ENCODE measurements at places on chromosomes 7 and 10.
A peak's percentile ranks its signal among the peaks of the same experiment; 100 is the strongest.

DNA sequence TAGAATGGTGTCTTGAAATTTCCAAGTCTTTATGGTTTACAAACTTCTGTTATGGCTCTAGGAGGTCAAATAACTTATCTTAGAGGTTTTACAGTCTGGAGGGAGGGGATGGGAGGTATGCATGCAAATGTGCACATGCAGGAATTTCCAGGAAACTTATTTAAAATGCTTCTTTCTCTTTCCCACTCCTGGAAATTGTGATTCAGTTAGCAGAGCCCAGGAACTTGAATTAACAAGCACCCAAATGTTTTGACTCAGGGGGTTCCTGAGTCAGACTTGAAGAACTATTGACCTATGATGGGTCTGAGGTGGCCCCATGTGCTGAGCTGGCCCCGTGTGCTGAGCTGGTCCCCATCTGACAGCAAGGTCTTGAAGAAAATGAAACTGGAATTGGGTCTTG lies 669.4 kb downstream of the INHBA start:
- no peak for DNase-seq

GRCh38 chr10:128064108-128064969 lies 61.9 kb downstream of the MKI67 start:
- DNase-seq: no peak

DNA sequence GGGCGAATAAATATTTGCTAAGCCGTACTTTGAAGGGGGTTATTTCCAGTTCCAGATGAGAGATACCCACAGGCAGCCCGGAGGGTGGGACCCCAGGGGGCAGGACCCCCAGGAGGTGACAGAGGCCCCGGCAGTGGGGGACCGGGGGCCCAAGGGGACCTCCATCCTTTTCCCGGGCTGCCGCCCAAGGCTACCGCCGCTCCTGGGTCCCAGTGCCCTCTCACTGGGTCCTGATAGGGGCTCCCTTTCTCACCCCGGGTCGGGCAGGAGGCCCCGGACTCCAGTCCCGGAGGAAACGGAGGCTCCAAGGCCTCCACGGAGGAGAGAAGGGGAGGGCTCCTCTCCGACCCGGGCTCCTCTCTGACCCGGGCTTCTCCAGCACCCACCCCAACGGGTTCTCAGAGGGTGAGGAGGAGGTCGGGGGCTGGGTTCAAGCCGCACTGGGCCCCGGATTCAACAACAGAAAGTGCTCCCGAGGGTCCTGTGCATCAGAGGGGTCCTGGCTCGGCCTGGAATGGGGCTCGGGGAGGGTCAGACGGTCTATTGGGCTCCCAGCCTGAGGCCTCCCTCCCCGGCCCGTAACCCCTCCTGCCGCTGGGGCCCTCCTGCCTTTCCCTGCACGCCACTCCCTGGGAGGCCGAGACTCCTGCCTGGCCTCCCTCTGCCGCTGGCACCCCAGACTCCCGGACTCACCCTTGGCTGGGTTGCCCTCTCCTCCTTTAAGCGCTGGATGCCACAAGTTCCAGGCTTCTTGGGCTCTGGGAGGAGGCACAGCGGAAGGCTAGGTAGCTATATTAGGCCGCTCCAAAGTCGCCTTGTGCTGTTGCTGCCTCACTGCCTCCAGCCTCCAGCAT lies 62.5 kb downstream of the ZNF37A start:
- DNase-seq: no peak

GRCh38 chr10:69407621-69408301 lies 9.0 kb downstream of the TACR2 start:
- peak; percentile 60 for DNase-seq

DNA sequence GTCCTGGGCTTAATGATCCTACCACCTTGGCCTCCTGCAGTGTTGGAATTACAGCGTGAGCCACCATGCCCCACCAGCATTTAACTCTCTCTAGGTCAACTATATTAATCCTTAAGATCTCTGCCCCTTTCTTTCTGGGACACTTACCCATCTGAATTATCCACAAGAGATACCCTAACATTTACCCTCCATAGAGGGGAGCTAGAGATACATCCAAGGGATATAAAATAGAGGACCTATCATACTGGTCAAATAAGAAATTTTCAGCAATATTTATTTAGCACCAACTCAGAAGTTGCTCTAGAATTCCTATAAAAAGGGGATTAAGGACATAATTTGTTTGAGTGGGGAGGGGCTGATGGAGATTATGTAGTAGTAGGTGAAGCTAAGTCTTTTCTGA lies 96.5 kb downstream of the OTUD1 start:
- no peak for DNase-seq

- no peak for DNase-seq
These were observed 384.1 kb upstream of the STEAP1 start for GRCh38 chr7:89770161-89770560.

GRCh38 chr7:50352282-50352681 lies 47.8 kb downstream of the IKZF1 start:
- no peak for DNase-seq

- DNase-seq: peak; percentile 59
These were observed 50.0 kb upstream of the FAM20C start for GRCh38 chr7:142248-142941.

DNA sequence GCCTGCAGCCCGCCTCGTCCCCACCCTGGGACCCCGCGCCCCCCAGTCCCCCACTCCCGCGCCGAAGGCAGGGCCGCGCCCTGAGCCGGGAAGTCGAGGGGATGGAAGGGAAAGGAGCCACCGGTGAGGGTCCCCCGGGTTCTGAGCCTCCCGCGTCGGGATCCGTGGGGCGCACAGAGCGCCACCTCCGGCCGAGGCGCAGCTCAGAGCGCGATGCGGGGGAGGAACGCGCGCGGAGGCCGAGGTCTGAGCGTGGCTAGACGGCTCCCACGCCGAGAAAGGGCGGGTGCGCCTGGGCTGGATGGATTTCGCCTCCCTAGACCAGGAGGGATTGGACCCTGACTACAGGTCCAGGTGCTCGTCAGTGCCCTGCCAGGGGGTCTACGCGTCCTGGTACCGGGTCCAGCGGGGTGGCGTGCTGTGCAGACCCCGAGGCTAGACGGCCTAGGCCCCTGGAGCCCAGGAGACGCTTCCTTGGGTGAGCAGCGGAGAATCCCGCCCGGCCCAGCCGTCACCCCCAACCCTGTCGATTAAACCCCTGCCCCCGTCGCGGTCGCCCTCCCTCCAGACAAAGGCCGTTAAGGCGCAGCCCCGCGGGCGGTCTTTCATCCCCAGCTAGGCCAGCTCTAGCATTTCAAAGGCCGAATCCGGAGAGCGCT lies 986 bp upstream of the PDGFA start:
- DNase-seq: no peak

- DNase-seq: no peak
These were observed 120.8 kb downstream of the CELF2 start for GRCh38 chr10:11138314-11139033.

DNA sequence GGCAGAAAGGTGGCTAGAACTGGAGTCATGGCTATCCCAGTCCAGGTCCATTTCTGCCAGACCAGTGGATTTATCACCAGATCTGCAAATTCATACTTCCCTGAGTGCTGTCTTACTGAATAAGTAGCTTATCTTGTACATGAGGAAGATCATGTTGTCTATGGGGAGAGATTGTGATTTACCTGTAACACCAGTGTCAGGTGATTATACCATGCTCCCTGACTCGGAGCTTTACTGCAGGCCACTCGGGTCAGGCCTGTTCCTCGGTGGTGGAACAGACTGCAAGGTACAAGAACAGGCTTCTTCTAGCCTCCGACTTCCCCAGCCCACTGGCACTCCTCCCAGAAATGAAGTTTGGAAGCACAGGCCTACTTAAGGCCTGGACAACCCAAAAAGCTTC lies 42.6 kb upstream of the DLG5 start:
- no peak for DNase-seq

DNA sequence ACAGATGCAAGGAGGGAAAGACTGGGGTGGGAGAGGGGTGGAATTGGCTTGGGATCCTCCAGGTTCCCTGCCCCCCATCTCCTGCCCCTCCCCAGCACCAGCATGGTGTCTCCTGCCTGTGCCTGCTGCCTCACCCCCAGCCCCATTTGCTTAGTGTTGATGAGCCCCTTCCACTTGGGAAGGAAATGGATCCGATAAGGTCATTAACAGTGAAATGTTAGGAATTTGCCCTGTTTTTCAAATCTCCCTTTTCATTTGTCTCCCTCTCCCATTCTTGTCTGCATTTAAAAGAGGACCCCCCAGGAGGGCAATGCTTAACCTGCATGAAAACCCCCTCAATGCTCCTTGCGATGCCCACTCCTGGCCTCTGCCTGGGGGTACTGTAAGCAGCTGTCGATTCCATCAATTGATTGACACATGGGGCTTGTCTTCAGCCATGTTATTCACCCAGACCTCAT lies 51.5 kb downstream of the HK1 start:
- DNase-seq: no peak

DNA sequence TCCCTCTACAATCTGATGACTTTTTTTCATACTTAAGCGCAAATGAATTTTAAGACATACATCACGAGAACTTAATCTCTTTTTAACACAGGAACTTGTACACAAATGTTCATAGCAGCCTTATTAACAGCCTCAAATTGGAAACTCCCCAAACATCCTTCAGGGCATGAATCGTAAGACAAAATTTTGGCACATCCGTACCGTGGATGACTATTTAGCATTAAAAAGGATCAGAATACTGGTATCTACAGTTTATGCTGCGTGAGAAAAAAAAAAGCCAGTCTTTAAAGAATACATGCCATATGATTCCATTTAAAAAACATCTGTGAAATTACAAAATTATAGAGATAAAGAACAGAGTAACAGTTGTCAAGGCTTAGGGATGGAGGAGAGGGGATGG lies 46.8 kb downstream of the PDE1C start:
- DNase-seq: no peak

DNA sequence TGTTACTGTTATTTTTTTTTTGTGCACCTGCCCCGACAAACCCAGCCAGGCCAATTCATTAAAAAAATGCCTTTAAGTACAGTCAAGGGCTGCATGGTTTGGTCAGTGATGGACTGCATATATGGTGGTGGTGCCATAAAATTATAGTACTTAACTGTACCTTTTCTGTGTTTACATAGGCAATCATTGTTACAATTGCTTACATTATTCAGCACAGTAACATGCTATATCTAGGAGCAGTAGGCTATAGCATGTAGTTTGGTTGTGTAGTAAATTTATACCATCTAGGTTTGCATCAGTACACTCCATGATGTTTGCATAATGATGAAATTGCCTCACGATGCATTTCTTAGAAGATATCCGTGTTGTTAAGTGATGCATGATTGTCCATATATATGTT lies 58.0 kb downstream of the STK31 start:
- no peak for DNase-seq

DNA sequence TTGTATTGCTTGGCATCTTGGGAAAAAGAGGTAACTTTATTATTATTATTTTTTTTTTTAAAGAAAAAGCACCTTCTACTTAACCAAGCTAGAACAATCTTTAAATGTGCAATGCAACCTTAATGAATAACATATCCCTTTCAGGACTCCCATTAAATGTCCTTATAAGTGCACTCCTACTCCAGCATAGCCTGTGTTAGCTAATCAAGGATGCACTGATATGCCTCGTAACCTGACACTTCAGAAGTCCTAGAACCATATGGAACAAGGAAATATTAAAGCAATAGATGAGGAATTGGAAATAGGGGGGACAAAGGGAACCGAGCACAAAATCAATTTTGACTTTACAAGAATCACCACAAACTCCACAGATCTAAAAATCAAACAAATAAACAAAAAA lies 522.4 kb downstream of the PARD3 start:
- no peak for DNase-seq

All from cerebellum (tissue), 4 donors.